Articular chondrocyte of knee joint (primary cell): ENCODE measurements at places on chromosomes 11 and 22. TPM values are rescaled to one million over a fixed set of nuclear protein-coding genes. Genes with fewer than 3 reads are reported as not detected.

Gene DNAJB7
- total RNA-seq, result 0.11 TPM in 1 of 2 replicates, not detected in the other

Gene PDGFB
- total RNA-seq, result 0.32 TPM in 1 of 2 replicates, not detected in the other

Gene MRGPRX1
- not detected in 2 replicates for total RNA-seq

Gene ADM2
- total RNA-seq, result 3.0 and 4.4 TPM in 2 replicates

Gene MYO7A
- total RNA-seq, result 0.22 TPM in 1 of 2 replicates, not detected in the other

Gene TRPM5
- total RNA-seq, result not detected in 2 replicates

Gene PGR
- 0.26 and 0.86 TPM in 2 replicates for total RNA-seq

Gene OR51I1
- 0.22 TPM in 1 of 2 replicates, not detected in the other for total RNA-seq
